ENCODE measurements at places on chromosomes 12 and 14. TPM values are rescaled to one million over a fixed set of nuclear protein-coding genes. Genes with fewer than 3 reads are reported as not detected.

DNA sequence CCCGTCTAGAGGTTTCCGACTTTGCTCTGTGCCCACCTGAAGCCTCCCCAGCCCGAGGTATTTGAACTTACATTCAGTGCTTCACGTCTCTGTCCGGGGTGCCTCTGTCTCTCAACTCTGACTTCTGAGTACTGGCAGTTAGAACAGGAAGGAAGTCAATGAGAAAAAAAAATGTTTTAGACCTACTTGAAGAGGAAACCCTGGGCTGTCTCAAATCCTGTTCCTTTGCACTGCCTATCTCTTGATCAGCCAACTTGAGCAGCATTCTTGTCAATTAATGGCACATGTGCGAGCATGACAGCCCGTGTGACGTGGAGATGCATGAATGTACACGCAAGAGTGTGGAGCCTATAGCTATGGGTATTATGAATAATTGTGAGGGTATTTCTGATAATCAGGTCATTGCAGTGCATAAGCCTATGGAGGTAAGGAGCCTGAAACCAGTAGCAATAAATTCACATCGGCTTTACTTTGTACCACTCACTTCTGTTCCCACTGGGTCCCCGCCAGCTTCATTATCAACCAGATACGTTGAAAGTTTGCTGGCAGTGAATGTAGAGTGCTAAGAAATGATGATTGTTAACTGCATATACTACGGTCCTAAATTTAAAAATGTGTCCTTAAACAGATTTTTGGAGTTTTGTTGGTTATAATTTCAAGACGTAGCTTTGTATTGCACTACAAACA, at the start of gene ARHGDIB:
Gene ARHGDIB (minus strand): TSS at position 136 of the 687 bp plus-strand sequence. CDS start 10,889 bp downstream, outside the sequence.
- no peak for DNase-seq

DNA sequence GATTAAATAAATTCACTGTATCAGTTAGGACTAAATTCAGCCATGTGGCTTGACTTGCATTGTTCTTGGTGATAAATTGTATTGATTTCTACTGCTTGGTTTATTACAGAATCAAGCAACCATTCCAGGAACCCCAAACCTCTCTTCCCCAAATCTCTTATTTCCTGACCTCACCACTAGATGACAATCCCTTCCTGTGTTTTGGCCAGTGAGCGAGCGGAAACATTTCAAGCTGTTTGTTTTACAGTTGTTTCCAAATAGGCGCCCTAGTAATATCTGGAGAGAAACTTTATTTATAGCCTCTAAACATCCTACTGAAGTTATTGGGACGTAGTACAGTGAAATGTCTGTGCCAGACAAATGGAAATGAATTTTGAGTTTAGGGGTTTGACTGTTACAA, 161.1 kb downstream of the SNAPC1 start:
- no peak for DNase-seq

DNA sequence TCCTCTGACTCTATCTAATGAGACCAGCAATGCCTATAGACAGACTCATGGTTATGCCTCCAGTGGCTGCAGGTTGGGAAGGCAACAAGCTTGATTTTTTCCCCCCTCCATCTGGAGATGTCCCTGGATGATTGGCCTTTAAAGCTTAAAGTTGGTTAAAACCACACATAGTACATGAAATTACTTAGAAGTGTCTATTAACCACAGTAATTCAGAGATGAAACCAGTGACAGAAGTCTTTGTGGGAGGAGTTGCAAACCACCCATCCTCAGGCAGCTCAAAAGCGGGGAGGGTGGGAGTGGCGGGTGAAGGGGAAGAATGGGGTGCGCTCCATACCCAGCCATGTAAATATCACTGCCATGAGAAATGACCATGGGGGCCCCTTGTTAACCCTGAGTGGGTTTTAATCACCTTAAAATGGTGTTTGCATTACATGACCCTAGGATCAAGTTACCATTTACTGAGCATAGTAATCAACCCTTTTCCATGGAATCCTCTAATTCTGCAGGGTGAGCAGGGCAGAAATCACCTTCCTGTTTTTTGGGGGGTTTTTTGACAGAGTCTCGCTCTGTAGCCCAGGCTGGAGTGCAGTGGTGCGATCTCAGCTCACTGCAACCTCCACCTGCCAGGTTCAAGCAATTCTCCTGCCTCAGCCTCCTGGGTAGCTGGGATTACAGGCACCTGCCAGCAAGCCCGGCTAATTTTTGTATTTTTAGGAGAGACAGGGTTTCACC, 133.5 kb downstream of the FOXN3 start:
- no peak for DNase-seq

DNA sequence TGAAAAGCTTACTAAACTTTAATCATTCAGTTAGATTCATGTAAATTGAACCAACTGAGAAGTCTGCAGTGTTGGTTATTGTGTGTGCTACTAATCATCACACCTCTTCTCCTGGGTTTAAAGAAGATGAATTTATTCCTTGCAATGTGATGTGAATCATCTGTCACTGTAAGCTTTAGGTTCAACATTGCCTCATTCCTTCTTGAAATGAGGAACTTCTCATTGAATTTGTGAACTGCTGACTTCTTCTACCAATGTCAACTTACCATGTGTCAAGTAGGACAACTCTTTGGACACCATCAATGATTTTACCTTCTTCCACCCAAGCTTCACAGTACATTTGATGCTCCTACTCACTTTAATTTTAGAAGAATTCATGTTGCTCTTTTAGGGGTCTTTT, 17.4 kb upstream of the PRB2 start:
- no peak for DNase-seq

GRCh38 chr14:64720131-64720576, 15.9 kb downstream of the PLEKHG3 start:
- no peak for DNase-seq

- peak; percentile 19 for DNase-seq
Measured at GRCh38 chr14:104389326-104390220, 190.0 kb upstream of the C14orf180 start.

DNA sequence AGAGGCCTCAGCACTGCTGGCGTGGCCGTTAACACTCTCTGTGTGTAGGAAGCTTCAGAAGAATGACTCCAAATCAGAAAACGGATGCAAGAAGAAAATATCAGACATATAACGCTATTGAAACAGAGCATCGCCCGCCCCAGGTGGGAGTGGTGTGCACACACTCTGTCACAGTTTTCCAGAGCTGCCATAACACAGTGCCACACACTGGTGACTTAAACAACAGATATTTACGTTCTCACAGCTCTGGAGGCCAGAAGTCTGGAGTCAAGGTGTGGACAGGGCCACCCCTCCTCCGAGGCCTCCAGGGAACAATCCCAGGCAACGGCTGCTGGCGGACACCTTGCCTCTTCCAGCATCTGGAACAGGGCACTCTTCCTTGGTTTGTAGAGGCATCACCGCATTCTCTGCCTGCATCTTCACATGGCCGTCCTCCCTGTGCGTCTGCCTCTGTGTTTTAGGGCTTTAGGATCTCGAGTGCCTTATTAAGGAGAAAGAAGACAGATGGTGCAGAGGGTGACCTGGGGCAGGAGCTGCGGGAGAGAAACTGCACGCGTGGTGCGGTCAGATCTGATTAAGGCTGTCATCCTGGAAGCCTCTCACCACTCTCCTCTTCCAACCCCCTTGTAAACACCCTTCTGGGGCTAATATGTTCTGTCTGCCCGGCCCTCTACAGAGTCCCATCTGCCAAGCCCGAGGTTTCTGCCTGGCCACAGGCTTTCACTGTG, 141.0 kb downstream of the SLC15A4 start:
- no peak for DNase-seq

DNA sequence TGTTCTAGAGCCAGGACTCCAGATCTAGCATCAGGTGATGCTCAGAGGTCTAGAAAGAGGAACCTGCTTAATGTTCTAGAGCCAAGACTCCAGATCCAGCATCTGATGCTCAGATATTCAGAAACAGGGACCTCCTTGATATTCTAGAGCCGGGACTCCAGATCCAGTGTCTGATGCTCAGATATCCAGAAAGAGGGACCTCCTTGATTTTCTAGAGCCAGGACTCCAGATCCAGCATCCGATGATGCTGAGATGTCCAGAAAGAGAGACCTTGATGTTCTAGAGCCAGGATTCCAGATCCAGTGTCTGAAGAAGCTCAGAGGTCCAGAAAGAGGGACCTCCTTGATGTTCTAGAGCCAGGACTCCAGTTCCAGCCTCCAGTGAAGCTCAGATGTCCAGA, 36.9 kb downstream of the MEG3 start:
- DNase-seq = no peak

DNA sequence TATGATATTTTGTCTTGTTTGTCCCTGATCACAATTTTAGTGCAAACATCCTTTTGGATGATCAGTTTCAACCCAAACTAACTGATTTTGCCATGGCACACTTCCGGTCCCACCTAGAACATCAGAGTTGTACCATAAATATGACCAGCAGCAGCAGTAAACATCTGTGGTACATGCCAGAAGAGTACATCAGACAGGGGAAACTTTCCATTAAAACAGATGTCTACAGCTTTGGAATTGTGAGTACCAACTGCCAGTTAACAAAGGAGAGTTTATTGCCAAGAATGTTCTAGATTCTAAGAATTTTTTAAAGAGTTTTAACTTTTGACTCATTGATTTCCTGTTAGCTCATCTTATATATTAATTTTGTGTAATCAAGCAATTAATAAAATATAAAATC, 55.4 kb downstream of the IRAK3 start:
- no peak for DNase-seq

DNA sequence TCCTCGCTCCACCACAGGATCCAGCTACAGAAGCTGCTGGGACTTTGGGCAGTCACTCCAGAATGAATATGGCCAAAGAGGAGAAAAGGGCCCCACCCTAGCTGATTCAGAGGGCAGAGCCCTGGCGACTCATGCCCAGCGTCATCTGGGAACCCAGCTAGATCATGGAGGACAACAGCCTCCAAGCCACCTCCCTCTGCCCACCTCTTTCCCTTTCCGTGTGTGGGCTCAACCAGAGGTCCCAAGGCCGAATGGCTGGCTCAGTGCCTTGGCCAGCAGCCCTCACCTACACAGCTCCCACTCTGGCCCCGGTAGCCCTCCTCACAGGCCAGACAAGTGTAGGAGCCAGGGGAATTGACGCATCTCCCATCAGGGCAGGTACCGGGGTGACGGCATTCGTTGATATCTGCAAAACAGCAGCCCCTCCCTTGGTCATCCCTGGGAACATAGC, 17.4 kb downstream of the ISCA2 start:
- DNase-seq = peak; percentile 32

DNA sequence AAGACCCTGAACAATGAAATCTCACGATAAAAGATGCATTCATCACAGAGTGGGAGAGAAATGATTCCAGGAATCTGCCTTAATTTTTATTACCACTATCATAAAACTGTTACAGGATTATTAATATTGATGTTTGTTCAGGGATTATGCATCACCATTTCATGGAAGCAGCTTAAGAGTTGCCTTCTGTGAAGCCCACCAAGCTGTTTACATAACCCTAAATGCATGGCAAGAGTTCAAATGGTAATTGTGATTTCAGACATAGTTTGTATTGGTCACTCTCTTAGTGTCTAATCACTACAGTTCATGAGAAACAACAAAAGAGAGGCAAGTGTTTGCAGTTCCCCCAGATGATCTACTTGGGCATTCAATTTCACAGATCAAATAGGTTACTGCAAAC, 527.7 kb downstream of the RPS29 start:
- DNase-seq = no peak

- DNase-seq = no peak
Measured at GRCh38 chr12:14280921-14281320, 84.6 kb upstream of the ATF7IP start.

GRCh38 chr12:40566271-40566670, 126.0 kb upstream of the CNTN1 start:
- no peak for DNase-seq

DNA sequence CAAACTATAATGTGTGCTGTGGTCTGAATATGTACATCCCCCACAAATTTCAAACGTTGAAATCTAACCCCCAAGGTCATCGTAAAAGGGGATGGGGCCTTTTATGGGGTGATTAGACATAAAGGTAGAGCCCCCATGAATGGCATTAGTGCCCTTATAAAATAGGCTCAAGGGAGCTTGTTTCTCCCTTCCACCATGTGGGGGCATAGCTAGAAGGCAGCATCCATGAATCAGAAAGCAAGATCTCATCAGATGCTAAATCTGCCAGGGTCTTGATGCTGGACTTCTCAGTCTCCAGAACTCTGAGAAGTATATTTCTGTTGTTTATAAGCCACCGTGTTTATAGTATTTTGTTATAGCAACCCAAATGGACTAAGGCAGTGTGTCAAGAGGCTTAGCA, 33.4 kb upstream of the IGF1 start:
- no peak for DNase-seq

DNA sequence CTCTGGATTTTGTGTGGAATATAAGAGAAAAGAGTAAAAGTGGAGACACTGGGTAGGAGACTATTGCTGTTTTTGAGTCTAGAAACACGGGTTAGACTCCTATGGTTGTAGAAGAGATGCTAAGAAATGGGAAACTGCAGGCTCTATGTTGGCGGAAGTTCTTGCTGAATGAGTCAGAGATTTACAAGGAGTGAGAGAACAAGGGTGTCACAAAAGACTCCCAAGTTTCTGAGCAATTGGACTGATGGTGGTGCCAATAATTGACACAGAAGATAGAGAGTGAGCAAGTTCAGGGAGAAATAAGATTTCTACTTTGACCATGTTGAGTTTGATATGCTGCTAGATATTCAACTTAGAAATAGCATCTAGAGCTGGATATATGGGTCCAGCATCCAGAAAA, 2.6 kb upstream of the PRKD1 start:
- DNase-seq = no peak

GRCh38 chr14:68970038-68970612, 9.0 kb downstream of the ACTN1 start:
- no peak for DNase-seq

GRCh38 chr14:65408113-65408512, 4.4 kb upstream of the FUT8 start:
- no peak for DNase-seq

DNA sequence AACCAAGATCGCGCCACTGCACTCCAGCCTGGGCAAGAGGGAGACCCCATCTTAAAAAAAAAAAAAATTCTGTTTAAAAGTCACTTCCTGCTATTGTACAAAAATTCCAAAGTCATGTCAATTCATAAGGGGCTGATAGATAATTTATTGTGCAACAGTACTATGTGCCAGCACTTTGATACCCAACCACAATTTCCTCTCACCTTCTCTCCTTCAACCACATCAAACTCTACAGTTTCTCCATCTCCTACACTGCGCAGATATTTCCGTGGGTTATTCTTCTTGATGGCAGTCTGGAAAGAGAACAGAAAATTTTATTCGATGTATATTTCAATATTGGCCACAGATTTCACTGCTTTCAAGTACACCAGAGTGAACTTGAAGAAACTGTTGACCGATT, 7.6 kb downstream of the YBX3 start:
- no peak for DNase-seq

GRCh38 chr14:52117111-52117832, 48.4 kb upstream of the NID2 start:
- DNase-seq = no peak

- no peak for DNase-seq
Measured at GRCh38 chr12:126966498-126966897, 1300.5 kb upstream of the TMEM132C start.

GRCh38 chr12:42213023-42213422, 25.0 kb downstream of the YAF2 start:
- DNase-seq = no peak

The OAS2 gene
- not detected for total RNA-seq

The PLEK2 gene
- total RNA-seq = not detected

The AQP2 gene
- total RNA-seq = not detected

The FIGNL2 gene
- total RNA-seq = 19.7 TPM

The SIX6 gene
- total RNA-seq = not detected

The IL26 gene
- not detected for total RNA-seq

The GRIN2B gene
- total RNA-seq = 0.13 TPM

The CLMN gene
- 7.6 TPM for total RNA-seq
